Activated T-helper 2 cell treated with anti-CD3 and anti-CD28 coated beads, Interferon-gamma antibody, Interleukin-2, Interleukin-4, amounts not matched to agents 10 μg/mL and 5 μg/mL and 100 μg/mL, durations not matched to agents 14 hours and 24 hours and 36 hours (primary cell): ENCODE measurements at places on chromosomes 2 and 18. TPM values are rescaled to one million over a fixed set of nuclear protein-coding genes. Genes with fewer than 3 reads are reported as not detected.

SEMA4C gene
- total RNA-seq = 32.0 and 36.1 TPM in 2 replicates

GRCh38 chr18:40250236-40250635, 1704.8 kb upstream of the PIK3C3 start:
- no peak for DNase-seq

GRCh38 chr2:219142329-219142728, 18.3 kb downstream of the NHEJ1 start:
- DNase-seq = no peak

DNA sequence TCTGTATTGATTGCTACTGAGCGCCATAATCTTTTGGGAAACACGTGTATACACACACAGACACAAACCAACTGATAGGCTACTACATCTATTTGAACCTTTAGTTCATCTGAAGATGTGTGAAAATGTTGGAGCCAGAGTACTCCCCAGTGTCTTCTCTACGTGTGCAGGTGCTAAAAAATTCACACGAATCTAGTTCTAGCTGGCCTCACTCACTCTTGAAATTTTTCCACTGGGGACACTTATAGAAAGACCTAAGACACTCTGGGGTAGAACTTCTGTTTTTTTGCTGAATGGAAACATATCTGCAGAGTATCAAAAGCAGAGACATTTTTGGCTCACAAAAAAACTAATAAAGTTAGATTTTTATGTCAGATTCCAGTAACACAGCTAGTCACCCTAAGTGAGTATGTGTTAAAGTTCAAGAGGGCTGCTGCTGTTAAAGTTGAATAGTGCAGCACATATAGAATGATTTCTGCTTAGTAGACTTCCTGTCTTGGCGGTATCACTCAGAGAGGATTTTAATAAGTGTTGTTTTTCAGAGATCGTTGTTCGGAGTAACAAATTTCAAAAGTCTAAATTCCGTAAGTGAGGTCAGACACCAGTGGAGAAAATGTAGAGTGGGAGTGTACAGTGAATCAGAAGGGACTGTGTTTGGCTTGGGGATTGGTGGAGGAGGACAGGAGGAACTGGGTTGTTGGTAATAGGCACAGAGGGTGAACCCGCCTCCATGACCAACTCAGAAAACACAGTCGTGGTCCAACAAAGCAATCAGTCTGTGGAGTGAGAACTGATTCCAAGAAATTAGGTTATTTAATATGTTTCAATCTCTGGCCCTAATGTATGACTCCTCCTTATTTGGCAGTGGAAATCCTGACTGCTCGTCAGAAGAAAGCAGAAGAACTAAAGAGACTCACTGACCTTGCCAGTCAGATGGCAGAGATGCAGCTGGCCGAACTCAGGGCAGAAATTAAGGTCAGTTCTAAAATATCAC, 43.1 kb downstream of the KCTD18 start:
- DNase-seq = no peak

DNA sequence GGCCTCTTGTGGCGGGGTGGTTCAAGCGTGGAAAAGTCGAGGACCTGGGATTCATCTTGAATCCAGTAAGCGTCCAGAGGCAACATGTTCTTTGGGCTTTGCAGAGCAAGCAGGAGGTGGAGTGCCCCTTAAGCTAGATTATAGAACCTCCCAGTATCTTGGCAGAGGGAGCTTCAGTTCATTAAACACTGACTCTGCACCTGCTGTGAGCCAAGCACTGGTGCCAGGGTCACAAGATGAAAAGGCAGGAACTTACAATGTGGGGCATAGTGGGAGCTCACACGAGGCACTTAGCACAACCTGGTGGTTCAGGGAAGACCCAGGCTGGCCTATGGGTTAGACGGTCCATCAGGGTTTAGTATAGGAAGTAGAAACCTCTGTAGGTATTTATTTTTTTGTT, 7.4 kb upstream of the FZD5 start:
- DNase-seq = no peak

GRCh38 chr2:8996006-8996405, 7.5 kb downstream of the MBOAT2 start:
- no peak for DNase-seq
